ENCODE measurements at places on chromosomes 6 and 20. TPM values are rescaled to one million over a fixed set of nuclear protein-coding genes. Genes with fewer than 3 reads are reported as not detected.

The BANF2 gene
- total RNA-seq: not detected

The GRM4 gene
- total RNA-seq: 2.2 TPM

The MAFB gene
- 10.0 TPM for total RNA-seq

The SLC22A7 gene
- not detected for total RNA-seq

The TREM2 gene
- total RNA-seq: 1.0 TPM

The CALHM4 gene
- total RNA-seq: not detected

GRCh38 chr6:89985751-89986493 lies 91.7 kb downstream of the GJA10 start:
- no peak for DNase-seq

GRCh38 chr6:87925373-87926060 lies 122.1 kb upstream of the SPACA1 start:
- DNase-seq: no peak

DNA sequence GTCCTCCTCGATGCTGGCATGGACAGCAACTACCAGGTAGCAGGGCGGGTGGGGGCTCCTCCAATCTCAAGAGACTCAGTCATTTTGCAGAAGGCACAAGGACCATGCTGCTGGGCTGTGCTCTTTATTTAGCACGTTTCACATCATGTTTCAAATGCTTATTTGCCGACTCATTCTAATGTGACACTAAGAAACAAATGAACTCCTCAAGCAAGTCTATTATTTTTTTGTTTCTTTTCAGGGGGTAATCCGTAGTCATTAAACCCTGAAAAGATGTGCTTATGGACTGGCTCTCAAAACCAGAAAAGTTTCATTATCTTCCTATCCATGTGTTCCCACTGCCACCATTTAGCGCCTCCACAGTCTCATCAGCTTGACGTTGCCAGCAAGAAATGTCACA lies 92.9 kb downstream of the ANKS1A start:
- no peak for DNase-seq

DNA sequence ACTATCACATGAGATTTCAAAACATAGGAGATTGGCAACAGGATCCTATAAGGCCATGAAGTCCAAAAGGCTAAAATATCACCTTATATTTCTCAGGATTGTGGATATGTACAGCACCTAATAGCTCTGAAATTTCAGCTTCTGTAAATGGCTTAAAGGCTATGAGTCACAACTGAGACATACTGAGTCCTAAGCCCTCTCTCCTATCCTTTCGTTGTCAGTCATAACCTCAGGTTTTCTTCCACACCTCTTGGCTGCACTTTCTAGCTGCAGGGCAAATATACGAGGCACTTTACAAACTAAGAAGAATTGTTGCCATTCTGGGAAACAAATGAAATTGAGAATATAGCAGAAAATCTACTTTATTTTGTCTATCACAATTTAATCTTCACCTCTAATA lies 969.9 kb upstream of the EPHA7 start:
- DNase-seq: no peak

DNA sequence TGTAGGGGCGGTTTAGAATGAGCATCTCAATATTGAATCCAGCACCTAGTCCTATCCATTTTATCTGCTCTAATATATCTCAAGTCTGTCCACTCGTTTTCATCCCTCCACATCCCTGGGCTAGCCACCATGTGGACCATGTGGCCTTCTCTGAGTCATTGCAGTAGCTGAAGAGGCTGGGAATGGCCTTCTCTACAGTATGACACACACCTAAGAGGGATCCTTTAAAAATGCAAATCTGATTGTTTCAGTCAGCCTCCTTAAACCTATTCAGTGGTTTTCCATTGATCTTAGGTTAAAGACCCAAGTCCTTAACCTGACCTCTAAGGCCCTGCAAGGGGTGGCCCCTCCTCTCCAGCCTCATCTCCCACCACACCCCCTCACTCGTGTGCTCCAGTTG lies 9.4 kb downstream of the RING1 start:
- no peak for DNase-seq

DNA sequence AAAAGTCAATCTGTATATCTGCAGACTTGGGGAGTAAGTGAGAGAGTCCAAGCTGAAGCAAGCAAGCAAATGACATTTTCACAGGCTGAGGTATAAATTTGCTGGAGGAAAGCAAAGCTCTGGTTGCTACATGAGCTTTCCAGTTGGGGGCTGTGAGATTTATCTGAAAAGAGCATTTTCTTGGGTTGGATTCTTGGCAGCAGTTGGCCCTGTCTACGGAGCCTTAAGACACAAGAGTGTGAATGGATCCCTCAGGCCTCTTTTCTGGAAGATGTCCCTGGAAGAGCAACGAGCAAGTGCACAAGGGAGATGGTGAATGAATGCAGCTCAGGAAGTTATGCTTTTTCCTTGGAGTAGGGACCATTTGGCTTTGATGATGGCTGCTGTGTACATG lies 30.8 kb downstream of the ISM1 start:
- DNase-seq: no peak

DNA sequence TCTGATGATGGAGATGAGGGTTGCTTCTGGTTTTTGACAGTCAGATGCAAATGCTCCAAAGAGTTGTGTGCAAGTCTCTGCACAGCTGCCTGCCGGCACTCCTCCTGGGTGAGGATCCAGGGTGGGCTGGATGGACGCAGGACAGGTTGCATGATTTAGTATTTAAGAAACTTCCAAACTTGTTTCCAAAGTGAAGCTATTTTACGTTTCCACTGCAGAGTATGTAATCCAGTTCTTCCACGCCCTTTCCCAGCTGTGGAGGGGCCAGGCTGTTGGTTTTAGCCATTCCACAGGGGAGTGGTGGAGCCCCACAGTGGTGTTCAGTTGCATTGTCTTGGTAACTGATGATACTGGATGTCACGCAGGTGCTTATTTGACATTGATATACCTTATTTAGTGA lies 157.3 kb downstream of the THBS2 start:
- DNase-seq: no peak

DNA sequence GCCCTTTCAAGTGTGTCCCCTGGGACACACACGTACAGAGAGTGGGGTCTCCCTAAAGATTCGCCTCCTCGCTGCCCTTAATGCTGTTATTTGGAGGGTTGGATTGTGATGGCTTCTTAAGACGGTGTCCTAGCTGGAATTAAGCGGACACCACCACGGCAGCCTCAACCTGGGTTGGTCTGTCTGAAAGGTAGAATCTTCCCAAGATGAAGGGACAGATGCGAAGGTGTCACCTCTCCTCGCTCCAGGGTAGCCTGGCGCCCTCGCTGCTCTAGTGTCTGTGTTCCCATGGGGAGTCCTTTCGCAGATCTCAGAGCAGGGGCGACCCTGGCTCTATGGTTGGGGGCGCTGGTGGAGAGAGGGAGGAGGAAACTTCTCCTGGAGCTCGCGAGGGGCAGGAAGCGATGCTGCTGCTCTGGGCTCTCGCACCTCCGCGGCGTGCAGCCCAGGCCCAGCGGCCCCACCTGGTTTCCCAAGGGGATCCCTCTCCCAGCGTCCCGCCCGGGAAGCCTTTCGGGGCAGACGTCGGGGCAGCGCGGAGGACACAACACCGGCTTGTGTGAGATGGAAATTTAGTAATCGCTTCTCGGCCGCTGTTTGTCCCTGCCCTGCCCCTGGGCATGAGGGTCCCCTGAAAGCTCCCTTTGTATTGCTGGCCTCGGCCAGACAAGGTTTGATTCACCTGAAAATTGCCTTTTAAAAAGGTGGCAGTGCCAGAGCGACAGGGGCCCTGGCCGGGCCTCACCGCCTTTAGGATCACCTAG lies 1.7 kb downstream of the RSPO3 start:
- peak; percentile 31 for DNase-seq

DNA sequence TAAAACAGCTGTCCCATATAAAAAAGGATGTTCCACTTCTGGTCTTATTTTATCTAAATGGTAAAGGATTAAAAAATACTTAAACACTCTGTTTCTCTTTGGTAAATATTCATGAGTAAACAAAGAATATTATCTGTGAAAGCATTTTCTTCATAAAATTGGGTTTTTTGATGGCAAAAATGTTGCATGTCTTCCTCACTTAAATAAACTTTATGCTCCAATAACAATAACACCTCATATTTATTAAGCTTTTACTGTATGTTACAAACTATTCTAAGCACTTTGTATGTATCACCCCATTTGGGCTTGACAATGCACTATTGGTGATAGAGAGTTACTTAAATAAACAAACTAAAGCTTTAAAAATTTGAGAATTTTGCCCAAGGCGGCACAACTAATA lies 91.9 kb downstream of the PHIP start:
- DNase-seq: no peak

- DNase-seq: no peak
Measured at GRCh38 chr6:81241126-81242041, 511.1 kb downstream of the TENT5A start.

GRCh38 chr6:139473231-139473701 lies 98.8 kb upstream of the CITED2 start:
- peak; percentile 16 for DNase-seq

GRCh38 chr6:36327226-36327918 lies 9.3 kb downstream of the BNIP5 start:
- DNase-seq: no peak

DNA sequence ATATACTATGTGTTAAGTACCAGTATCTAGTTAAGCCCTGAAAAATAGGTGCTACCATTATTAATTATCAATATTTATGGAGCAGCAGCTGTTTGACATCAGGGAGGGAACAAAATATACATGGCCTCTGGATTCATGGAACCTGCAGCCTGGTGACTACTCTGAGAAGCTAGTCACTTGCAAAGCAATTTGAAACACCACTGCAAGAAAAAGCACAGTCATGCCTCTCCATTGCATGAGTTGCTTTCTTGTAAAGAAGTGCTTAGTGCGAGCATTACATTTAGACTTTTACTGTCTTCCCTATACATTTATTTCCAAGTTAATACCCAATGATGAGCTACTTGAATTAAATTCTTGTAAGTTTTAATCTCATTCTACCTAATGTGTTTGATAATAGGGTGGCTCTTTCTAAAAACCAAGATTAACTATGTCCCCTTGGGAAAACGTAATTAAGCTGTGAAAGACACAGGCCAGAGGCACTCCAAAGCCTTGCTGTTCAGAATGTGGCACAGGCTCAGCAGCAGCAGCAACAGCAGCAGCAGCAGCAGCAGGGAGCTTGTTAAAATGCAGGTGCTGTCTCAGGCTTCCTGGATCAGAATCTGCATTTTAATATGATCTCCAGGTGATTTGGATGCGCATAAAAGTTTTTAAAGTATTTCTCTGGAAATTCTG lies 83.6 kb downstream of the PFDN4 start:
- DNase-seq: no peak

DNA sequence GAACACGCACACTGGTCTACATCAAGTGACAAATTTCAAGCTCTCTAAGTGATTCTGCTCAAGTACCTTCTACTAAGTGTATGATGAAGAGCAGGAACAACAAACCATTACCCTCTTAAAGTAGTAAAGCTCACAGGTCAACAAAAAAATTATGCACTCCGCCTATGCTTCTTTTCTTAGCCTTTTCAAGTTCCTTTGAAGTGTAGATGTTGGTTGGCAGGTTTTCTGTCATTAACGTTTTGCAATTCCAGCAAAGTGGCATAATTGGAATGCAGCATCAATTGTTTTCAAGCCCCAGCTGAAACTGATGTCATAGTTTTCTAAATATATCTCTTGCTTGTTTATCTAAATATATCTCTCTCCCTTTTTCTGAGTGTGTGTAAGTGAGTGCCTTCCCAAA lies 396.9 kb upstream of the EYS start:
- no peak for DNase-seq

DNA sequence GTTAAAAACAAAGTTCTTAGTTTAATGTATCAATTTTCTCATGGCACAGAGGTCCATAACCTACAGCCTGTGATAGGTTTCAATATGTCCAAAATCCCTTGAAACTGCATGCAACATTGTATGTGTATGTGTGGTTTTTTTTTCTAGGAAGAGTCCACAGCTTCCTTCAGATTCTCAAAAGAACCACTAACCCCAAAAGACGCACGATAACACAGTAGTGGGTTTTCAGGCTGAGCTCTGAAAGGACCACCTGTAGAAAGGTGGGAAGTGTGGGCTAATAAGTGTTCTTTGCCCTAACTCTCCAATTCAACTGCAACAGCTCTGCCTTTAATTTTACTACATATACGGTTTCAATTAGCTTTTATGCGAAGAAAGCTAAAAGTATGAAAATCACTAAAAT lies 11.5 kb upstream of the KATNA1 start:
- no peak for DNase-seq

DNA sequence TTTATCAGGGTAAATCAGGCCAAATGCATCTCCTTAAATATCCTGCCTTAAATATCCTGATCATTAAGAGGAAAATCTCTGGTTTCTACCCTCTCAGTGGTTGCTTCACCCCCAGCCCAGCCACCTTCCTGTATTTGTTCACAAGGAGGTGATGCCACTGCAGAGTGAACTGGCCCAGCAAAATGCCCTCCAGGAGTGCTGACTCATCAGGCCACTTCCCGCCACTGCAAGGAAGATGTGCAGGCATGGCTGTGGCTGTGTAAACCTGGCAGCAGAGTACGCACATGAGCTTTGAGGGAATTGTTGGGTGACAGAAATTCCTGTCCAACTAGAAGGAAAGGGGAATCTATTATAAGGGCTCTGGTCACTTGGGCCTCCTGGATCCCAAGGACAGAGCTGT lies 13.8 kb downstream of the NQO2 start:
- no peak for DNase-seq

GRCh38 chr6:22045261-22045912 lies 251.4 kb downstream of the PRL start:
- no peak for DNase-seq

DNA sequence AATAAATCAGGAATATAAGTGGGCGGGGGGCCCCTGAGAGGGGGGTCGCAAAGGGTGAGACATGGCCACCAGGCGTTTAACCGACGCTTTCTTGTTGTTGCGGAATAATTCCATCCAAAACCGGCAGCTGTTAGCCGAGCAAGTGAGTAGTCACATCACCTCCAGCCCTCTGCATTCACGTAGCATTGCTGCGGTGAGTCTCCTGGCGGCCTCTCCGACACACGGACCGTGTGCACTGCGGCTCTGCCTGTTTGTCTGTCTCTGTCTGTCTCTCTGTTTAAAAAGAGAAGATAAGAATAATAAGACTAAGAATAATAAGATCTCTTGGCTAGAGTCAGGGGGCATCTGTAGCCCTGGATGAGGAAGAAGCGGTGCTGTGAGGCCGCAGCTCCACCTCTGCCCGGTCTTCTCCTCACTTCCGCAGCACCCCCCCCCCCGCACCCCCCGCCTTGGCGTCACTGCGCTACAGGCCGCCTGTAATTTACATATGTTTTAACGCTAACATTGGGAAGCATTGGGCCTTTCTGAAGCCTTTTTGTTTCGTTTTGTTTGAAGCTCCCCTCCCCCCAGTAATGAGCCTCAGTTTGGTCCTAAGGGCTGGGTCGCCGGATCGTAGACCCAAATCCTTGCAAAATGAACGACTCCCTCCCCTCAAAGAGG lies 993 bp downstream of the STX16 start:
- no peak for DNase-seq

GRCh38 chr20:49287555-49288249 lies 9.8 kb upstream of the ZNFX1 start:
- no peak for DNase-seq

- no peak for DNase-seq
Measured at GRCh38 chr6:62746968-62747367, 460.9 kb upstream of the KHDRBS2 start.

DNA sequence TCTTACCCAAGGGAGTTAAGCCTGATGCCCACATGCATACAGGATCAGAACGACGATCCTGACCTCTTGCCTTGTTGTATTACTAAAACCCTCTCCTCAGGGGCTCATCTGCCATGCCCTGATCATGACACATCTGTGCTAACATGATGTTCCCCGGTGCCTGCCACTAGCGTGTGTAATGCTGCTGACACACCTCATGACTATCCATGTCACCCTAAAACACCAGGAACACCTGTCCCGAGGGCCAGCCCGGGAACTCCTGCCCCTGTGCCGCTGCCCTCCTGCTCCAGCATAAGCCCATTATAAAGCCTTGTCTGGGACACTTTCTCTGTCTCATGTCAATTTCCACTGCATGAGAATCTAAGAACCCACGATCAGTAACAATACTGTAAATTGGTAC lies 7.6 kb downstream of the SERPINB6 start:
- DNase-seq: no peak

Measured in uterus (tissue), 4 donors.